ENCODE measurements at places on chromosomes 1 and 21. TPM values are rescaled to one million over a fixed set of nuclear protein-coding genes. Genes with fewer than 3 reads are reported as not detected.

MEX3A gene
- total RNA-seq, result 19.9 TPM

STMN1 gene
- 124 TPM for total RNA-seq

ITLN1 gene
- total RNA-seq, result not detected

SLC2A5 gene
- total RNA-seq, result under 0.01 TPM

INAVA gene
- total RNA-seq, result not detected

CLDN17 gene
- not detected for total RNA-seq

AGMAT gene
- total RNA-seq, result 1.3 TPM

RNU1-1 gene
- total RNA-seq, result under 0.01 TPM

PLEKHG5 gene
- 69.6 TPM for total RNA-seq

NUCKS1 gene
- total RNA-seq, result 179 TPM

HTR6 gene
- under 0.01 TPM for total RNA-seq

KCNQ4 gene
- total RNA-seq, result not detected

UBL4B gene
- not detected for total RNA-seq

TEX50 gene
- not detected for total RNA-seq

TNFRSF8 gene
- total RNA-seq, result 0.19 TPM

NUDT4B gene
- 131 TPM for total RNA-seq

LRRN2 gene
- total RNA-seq, result not detected

TMEM240 gene
- total RNA-seq, result 1.7 TPM

MAB21L3 gene
- total RNA-seq, result not detected

CAPN2 gene
- 291 TPM for total RNA-seq

EFCAB14 gene
- 147 TPM for total RNA-seq

KLHL21 gene
- total RNA-seq, result 31.0 TPM

TRMT13 gene
- total RNA-seq, result 12.8 TPM

All from vein endothelial cell (primary cell).